ENCODE measurements at places on chromosomes 13 and 19. TPM values are rescaled to one million over a fixed set of nuclear protein-coding genes. Genes with fewer than 3 reads are reported as not detected.

DNA sequence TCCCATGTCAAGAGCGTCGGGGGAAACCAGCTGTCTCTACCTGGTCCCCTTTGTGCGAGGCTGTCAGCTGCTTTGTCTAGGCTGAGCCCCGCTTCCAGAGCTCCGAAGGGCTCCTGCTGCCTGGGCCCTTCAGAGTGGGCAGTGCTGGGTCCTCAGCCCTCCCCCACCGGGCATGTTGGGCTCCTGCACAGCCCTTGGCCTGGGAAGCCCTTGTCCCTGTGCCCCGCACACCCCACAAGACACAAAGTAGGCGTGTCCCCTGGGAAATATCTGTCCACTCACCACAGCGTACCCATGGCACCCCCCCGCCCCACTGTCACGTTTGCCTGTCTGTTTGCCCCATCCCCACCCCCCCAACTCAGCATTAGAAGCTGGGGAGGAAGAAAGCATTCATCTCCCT, 39.6 kb upstream of the RANBP3 start:
- no peak for DNase-seq

TEX101 gene
- total RNA-seq = not detected

DNA sequence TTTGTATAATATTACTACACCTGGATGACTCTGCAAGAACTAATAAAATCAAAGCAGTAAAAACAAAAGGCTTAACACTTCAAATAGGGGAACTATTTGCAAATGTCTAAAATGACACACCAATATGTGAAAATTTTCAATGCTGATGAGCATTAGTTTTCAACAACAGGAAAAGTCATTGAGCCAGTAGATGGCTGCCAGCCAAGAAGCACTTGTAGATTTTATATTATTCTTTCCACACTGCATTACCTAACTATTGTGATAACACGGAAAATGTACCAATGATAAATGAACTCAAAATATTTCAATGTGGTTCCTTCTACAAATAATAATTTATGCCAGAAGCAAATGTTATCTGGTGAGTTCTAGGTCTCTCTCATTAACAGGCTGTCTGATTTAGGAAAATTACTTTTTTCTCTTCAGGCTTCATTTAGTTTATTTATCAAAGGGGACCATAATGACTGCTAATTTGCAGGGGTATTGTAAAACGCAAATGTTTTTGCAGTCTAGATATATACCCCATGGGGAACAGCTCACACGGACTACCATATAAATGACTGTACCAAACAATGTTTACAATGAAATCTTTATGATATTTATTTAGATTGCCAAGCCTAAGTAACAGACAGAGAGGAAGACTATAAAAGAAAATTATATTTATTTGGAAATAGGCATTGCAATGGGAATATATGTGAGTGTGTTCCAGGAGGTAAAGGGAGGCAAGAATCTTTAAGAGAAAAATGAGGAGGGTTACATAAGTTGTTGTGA, 407.8 kb downstream of the LIG4 start:
- DNase-seq = no peak

DNA sequence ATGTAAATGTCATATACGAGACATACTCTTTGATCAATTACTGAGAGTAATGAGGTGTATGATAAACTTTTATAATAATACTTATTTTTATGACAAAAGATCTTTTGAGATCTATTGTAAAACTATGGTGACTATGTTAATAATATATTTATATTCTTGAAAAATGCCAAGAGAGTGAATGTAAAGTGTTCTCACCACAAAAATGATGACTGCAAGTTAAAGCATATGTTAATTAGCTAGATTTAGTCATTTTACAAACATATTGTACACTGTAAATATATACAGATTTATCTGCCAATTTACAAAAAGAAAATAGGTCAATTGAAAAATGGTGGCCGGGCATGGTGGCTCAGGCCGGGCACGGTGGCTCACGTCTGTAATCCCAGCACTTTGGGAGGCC, 81.0 kb downstream of the GPC6 start:
- no peak for DNase-seq

GRCh38 chr19:35206379-35206778, 22.2 kb downstream of the FAM187B start:
- DNase-seq = no peak

PALM3 gene
- total RNA-seq = 1.7 TPM

DNA sequence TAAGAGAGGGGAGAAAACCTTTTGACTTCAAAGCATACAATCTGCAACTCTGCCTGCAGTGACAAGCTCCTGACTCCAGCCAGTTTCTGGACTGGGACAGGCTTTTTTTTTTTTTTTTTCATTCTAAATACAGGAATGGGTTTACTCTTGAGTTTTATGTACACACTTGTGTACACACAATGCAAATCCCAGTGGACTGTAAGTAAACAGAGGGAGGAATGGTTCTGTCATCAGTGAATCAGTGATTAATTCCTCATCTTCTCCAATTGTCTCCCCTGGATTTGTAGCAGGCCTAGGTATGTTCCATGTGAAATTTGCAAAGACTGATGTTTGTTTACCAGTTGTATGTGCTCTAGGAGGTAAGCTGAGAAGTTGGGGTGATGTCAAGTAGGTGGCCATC, 184.8 kb downstream of the SHISA2 start:
- no peak for DNase-seq

DNA sequence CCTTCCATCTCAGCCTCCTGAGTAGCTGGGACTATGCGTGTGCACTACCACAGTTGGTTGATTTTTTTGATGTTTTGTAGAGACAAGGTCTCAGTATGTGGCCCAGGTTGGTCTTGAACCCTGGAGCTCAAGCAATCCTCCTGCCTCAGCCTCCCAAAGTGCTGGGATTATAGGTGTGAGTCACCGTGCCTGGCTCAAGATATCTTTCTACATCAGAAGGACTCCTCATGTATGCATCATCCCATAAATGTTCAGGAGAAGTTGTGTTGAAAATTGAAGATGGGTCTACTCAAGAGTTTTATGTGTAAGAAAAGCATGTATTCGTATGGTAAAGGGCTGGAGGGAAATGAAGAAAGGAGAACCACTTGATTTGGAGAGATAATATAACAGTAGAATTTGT, 71.8 kb upstream of the STK24 start:
- no peak for DNase-seq

DNA sequence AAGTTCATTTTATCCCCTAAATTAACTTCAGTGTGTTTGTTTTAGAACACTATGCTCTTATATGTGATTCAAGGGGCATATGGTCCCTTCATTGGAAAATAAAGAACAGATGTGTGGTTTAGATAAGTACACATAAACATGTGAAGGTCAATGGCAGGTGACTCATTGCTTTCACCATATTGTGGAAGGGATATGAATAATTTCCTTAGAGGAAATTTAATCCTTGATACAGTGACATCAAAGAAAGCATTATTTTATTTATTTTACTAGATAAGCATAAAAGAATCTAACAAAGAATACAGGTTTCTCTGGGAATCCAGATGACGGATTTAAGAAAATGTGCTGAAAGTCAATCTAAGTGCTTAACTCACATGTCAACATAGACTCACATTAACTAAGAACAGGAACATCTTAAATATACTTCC, 373.5 kb downstream of the KCTD12 start:
- no peak for DNase-seq

- no peak for DNase-seq
Observed at GRCh38 chr13:99375738-99376080, 68.5 kb upstream of the GPR183 start.

NCCRP1 gene
- total RNA-seq = not detected

BRCA2 gene
- total RNA-seq = 0.64 TPM
